ENCODE measurements at places on chromosomes 7 and 10.

- DNase-seq: no peak
Observed at GRCh38 chr10:30172091-30172490, 112.7 kb upstream of the JCAD start.

- no peak for DNase-seq
Observed at GRCh38 chr7:14092331-14092730, 102.9 kb upstream of the ETV1 start.

DNA sequence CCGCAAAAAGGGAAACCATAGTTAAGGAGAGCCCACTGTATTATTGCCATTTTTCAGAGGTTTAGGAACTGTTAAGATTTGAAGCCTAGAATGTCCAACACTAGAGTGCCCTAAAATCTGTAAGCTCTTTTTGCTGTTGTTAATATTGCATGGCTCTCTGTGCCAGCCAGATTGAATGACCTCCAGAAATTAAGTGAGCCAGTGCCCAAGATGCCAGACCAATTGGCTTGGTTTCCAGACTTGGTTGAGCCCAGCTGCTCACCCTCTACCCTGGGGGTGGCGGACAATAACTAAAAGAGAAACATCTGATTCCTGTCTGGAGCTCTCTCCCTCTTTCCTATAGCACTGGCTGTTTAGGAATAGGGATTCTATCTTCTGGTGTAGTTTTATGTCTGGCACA, 340.1 kb downstream of the PHF14 start:
- no peak for DNase-seq

GRCh38 chr10:77291596-77292505, 345.8 kb downstream of the KCNMA1 start:
- no peak for DNase-seq

- no peak for DNase-seq
Observed at GRCh38 chr7:135510592-135511183, 786 bp upstream of the CNOT4 start.
